ENCODE measurements at places on chromosomes 2 and 18.

DNA sequence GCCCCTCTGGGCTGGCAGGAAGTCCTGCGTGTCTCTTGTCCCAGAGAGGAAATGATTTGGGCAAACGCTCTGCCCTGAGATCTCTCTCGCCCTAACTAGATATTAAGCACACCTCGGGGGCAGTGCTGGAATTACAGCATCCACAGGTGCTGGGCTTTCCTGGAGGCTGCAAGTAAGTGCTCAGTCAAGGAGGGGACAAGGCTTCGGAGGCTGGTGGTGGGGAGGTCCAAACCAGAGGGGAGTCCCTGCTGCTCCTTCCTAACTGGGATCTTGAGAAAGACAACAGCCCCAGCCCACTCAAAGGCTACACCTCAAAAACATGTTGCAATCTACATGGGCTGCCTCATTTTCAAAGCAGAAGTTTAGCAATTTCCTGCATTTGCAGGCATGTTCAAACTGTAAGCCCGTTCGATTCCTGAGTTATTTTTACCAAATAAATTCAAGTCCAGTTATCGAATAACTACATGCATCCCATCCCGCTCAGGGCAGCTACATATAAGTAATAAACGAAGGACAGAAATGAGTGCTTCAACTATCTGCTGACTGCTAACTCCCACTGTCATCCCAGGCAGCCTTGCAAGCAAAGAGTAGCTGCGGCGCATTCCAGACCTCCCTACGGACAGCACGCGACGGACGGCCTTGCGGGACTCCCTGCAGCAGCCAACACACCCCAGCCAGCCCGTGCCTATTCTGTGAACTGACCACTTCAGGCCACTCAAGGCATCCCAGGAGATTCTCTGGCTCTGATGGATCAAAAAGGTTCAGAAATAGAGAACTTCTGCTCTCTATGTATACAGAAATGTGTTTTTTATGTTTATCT, 27.5 kb downstream of the ZNF516 start:
- DNase-seq, result no peak

DNA sequence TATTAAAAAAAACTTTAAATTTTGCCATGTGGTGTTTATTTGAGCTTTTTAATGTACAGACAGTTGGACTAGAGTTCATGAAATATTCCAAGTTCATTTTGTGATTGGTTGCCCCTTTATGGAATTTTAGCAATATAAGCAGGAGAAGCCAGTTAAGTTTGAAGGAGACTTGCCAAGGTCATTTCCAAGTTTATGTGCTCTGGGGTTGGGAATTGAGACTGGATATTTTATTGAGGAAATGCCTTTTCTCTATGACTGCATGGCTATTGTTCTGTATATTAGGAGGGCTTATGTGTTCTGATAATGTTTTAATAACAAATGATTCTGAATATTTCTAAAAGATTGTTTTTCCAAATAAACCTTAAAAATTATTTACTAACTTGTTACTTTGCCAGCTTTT, 67.0 kb upstream of the TCF4 start:
- no peak for DNase-seq

DNA sequence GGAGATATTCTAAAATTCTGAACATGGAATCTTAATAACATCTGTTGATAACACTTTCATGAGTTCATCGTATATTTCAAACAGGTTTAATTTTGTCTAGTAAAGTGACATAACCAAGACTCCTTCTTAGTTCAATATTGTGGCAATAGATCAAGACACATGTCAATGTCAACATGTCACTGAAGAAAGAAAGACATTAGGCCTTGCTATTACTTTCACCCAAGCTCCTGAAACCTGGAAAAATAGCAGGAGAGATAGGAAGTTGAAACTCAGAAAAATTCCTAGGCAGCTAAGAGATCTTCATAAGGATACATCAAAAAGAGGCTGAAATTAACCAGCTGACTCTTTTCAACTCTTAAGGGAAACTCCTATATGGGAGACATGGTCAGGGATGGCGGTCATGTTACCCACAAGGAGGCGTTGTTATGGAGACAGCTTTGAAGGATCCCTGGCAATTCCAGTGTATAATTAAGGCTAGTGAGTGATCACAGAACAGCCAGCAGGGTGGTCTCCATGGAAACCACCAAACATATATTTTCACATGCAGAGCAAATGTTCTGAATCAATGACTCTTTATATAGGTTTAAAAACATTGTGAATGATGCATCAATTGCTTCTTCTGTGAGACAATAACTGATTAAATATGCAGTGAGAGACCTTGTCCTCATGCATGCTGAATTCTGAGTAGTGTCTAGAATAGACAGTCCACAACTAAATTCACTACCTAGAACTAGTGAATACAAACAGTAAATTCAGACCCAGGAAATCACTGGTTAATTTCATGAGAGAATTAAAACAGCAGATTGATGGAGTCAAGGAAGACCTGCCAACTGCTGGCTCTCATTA, 115.3 kb upstream of the RIOK3 start:
- peak; percentile 47 for DNase-seq

- DNase-seq, result no peak
Measured at GRCh38 chr2:233178994-233179847, 72.3 kb upstream of the ATG16L1 start.

DNA sequence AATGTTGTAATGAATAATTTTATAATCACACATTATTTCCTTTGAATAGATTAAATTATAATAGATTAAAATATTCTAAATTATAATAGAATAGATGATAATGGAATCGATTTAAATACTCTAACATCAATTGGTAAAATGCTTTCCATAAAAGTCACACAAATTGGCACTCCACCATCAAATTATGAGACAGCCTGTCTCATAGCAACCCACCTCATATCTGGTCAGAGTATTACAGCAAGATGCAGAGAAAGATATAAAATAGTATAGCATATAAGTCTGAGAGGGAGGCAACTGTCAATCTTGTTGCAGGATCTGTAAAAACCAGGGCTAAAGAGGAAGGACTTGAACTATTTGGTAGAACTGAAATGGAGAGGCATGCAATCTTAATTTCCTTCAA, 98.4 kb upstream of the NCKAP5 start:
- no peak for DNase-seq

DNA sequence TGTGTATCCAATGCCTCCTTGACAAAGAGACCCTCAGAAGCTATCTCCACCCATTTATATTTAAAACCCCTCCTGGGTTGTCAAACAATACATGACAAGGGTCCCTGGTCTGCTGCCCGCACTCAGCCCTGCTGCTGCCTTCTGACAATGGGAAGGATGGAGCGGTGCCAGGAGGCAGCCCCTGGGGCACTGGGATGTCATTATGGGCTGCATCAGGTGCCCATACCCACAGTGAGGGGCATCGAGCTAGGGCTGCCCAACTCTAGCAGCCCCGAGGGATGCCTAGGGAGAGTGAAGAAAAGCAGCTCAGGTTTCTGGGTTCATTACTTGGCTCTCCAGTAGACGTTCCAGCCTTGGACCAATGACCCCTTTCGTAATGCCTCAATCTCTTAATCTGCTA, 301.7 kb downstream of the ALK start:
- no peak for DNase-seq

DNA sequence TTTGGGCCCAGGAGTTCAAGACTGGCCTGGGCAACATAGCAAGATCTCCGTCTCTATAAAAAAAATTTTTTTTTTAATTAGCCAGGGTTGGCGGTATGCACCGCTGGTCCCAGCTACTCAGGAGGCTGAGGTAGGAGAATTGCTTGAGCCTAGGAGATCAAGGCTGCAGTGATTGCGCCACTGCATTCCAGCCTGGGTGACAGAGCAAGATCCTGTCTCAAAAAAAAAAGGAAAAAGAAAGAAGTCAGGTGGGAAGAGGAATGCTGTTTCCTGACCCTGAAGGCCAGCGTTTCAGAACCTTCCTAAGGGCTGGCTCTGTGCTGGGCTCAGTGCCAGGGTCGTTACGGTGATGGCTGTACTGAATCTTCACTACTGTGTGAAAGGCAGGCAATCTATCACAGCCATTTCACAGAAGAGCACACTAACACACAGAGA, 35.0 kb upstream of the AGAP1 start:
- DNase-seq, result peak; percentile 15

- DNase-seq, result no peak
Measured at GRCh38 chr2:149727927-149728326, 140.4 kb upstream of the MMADHC start.

GRCh38 chr2:584863-585823, 92.1 kb downstream of the TMEM18 start:
- DNase-seq, result no peak

DNA sequence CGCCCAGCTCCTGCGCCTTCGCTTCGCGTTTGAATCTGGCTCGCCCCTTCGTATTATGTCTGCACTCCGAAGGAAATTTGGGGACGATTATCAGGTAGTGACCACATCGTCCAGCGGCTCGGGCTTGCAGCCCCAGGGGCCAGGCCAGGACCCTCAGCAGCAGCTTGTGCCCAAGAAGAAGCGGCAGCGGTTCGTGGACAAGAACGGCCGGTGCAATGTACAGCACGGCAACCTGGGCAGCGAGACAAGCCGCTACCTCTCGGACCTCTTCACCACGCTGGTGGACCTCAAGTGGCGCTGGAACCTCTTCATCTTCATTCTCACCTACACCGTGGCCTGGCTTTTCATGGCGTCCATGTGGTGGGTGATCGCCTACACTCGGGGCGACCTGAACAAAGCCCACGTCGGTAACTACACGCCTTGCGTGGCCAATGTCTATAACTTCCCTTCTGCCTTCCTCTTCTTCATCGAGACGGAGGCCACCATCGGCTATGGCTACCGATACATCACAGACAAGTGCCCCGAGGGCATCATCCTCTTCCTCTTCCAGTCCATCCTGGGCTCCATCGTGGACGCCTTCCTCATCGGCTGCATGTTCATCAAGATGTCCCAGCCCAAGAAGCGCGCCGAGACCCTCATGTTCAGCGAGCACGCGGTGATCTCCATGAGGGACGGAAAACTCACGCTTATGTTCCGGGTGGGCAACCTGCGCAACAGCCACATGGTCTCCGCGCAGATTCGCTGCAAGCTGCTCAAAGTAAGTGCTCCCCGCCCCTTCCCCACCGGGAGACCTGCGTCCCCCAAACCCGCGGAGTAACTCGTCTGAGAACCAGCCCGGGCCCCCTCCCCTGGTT, 453 bp downstream of the KCNJ3 start:
- DNase-seq, result no peak

DNA sequence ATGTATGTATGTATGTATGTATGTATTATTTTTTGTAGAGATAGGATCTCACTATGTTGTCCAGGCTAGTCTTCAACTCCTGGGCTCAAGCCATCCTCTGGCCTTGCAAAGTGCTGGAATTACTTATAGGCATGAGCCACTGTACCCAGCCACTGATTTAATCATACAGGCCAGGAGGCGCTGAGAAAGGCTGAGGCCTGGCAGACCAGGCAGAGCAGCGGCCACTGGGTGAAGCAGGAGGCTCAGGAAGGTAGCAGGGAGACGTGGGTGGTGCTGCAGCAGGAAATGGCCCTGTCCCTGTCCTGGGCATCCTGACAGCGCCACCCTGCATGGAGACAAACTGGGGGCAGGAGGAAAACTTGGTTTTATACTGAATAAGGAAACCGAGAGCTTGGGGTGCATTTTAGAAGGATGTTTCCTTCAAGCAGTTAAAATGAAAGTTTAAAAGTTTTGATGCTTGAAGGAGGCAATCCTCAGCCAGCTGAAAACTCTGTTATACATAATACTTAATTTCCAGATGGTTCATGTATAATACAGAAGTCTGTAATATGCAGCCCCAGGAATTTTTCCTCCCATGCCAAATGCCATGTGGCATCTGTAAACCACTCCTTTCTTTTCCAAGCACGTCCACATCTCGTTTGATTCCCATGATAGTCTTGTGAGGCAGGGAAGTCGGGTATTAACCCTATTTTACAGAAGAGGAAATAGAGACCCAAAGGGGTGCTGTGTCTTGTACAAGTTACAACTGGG, 182.4 kb downstream of the CELF4 start:
- DNase-seq, result peak; percentile 12

- DNase-seq, result peak; percentile 73
Measured at GRCh38 chr2:240622531-240623235, 2.6 kb upstream of the GPR35 start.

- DNase-seq, result no peak
Measured at GRCh38 chr2:20660506-20661420, 6.2 kb upstream of the GDF7 start.

GRCh38 chr2:47069628-47070154, 85.4 kb downstream of the STPG4 start:
- peak; percentile 29 for DNase-seq

DNA sequence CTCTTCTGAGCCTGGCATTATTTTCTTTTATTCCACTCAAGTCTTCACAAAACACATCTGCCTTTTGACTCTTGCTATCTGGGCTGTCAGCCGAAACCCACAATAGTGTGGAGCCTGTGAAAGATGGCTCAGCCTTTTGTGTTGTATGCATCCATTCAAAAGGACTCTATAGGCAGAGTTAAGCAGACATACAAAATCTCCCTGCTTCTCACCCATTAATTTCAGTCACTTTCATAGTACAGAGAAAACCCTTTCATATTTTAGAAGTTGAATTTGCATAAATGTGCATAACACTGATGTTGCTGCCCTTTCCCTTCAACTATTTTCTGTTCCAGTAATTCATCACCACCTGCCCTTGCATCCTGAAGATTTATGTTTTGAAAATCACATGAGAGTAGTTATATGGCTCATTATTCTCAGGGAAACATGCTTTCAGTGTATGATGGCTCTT, 154.6 kb downstream of the EVA1A start:
- no peak for DNase-seq

- DNase-seq, result no peak
Measured at GRCh38 chr2:43314299-43314927, 88.0 kb upstream of the ZFP36L2 start.

DNA sequence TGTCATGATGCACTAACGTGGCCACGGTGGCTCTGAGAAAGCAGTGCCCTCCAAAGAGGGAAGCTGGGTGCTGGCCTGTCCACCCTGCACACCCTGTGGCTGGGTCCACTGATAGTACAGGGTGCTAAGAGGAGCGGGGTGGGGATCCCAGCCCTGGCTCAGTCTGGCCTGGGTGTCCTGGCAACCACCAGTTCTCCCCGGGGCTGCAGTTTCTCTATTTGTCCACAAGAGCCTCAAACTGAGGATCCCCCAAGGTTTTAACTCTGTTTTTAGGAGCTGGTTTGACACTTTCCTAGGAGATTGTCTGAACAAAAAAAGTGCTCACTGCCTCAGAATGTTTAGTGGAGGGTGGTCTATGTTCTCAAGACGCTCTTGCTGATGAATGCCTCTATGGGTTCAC, 29.0 kb downstream of the EDAR start:
- DNase-seq, result no peak

GRCh38 chr2:3712831-3713503, 9.6 kb downstream of the DCDC2C start:
- no peak for DNase-seq

Measured in A673 (cell line).